ENCODE measurements at places on chromosomes 7 and 10.

GRCh38 chr10:86113501-86113900, 253.1 kb downstream of the GRID1 start:
- no peak overlapping the region for H3K4me3 ChIP-seq
- H3K27me3 ChIP-seq, result peaks cover 14% of the 10 kb centered on the region
- no peak overlapping the region for H3K27ac ChIP-seq
- H3K36me3 ChIP-seq, result no peaks in the 10 kb centered on the region
- DNase-seq, result no peak
- no peaks in the 10 kb centered on the region for H3K4me1 ChIP-seq

DNA sequence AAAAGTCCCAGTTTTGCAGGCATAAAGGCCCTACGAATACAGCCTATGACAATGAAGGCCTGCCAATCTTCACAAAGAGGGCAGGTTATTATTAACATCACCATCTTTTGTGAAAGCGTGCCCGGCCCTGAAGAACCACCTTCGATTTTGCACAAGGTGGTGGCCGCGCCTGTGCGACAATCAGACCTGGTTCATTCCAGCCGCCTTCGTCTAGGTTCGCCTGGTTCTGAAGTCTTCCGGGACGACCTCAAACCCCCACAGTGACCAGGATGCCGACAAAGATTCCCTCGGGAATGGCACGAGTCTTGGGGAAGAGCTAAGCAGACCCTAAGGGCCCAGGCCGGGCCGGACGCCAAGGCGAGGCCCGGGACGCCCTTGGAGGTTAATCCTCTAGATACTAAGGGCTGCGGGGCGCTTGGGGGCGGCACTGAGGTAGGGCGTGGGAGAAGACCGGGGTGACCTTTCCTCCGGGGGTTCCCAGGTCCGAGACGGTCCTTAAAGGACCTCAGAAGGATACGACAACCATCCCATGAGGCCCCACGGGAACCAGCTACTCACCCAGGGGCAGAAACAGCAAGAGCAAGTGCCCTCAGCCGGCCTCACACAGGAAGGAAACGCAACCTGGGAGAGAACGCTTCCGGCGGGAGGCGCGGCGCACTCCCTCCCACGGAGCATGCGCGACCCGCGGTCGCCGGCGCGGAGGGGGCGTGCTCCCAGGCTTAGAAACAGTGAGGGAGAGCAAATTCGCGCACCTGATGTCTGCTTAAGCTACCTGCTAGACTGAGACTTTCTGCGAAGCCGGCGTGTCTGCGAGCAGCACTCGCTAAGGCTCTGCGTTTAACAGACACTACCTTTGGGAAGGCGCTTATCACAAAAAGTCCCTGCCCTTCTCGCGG, at the start of gene ATAD1:
ATAD1 (minus strand) TSS at position 618 of the 896 bp plus-strand sequence. CDS start 3,627 bp downstream, outside the sequence.
- H3K36me3 ChIP-seq, result peaks cover 26% of the 10 kb centered on the region
- peak; percentile 86 for DNase-seq
- peaks cover 24% of the 10 kb centered on the region for H3K4me1 ChIP-seq
- peak within 1 kb of the TSS; percentile 96 for H3K27ac ChIP-seq

- DNase-seq, result no peak
- H3K4me3 ChIP-seq, result no peak overlapping the region
- H3K27ac ChIP-seq, result no peak overlapping the region
Measured at GRCh38 chr10:89245802-89246201, 5.8 kb downstream of the LIPA start.

GRCh38 chr10:118251791-118252190, 90.3 kb downstream of the FAM204A start:
- no peaks in the 10 kb centered on the region for H3K36me3 ChIP-seq
- DNase-seq, result no peak
- H3K27me3 ChIP-seq, result peaks cover 91% of the 10 kb centered on the region

DNA sequence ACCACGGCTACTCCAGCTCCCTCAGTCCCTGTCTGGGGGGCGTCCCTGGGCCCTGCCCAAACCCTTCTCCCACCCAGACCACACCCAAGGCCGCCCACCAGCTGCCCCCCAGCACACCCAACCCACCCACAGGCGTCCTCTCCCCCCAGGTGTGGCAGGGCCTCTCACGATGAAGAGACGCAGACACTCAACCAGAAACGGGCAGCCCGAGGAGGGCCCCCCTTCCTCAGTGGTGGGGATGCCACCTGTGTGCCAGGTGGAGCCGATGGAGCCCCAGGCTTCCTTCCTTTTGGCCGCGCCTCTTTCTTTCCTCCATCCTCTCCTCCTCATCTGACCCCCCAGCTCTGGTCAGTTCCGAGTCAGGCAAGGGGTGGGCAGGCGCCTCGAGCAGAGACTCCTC, 28.7 kb downstream of the ADGRA1 start:
- no peaks in the 10 kb centered on the region for H3K4me1 ChIP-seq
- H3K36me3 ChIP-seq, result no peaks in the 10 kb centered on the region

GRCh38 chr10:73865459-73866442, 8.6 kb downstream of the CAMK2G start:
- no peaks in the 10 kb centered on the region for H3K27me3 ChIP-seq
- H3K36me3 ChIP-seq, result peaks cover 20% of the 10 kb centered on the region
- H3K4me1 ChIP-seq, result peaks cover 64% of the 10 kb centered on the region
- DNase-seq, result peak; percentile 23
- H3K27ac ChIP-seq, result peak overlapping the region; percentile 92

DNA sequence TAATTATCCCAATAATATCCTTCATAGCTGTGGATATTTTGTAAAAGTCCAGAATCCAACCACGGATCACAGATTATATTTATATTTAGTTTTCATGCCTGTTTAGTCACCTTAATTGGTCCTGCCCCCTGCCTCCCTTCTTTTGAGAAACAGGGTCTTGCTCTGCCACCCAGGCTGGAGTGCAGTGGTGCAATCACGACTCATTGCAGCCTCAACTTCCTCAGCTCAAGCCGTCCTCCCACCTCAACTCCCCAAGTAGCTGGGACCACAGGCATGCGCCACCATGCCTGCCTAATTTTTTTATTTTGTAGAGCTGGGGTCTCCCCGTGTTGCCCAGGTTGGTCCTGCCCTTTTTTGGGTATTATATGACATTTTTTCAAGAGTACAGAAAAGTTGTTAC, 129.4 kb downstream of the KAT6B start:
- no peaks in the 10 kb centered on the region for H3K27me3 ChIP-seq
- H3K27ac ChIP-seq, result no peak overlapping the region
- H3K4me3 ChIP-seq, result no peak overlapping the region
- H3K36me3 ChIP-seq, result no peaks in the 10 kb centered on the region

GRCh38 chr10:101695404-101695890, 477 bp upstream of the FBXW4 start:
- no peaks in the 10 kb centered on the region for H3K27me3 ChIP-seq
- peaks cover 19% of the 10 kb centered on the region for H3K36me3 ChIP-seq
- H3K27ac ChIP-seq, result peak overlapping the region; percentile 98
- peaks cover 22% of the 10 kb centered on the region for H3K4me1 ChIP-seq

- H3K4me1 ChIP-seq, result peaks cover 10% of the 10 kb centered on the region
- H3K27me3 ChIP-seq, result no peaks in the 10 kb centered on the region
- H3K36me3 ChIP-seq, result no peaks in the 10 kb centered on the region
Measured at GRCh38 chr10:113015201-113015600, 65.2 kb downstream of the TCF7L2 start.

Data from effector memory CD8-positive, alpha-beta T cell (primary cell).